ENCODE measurements at places on chromosomes 7 and 10. TPM values are rescaled to one million over a fixed set of nuclear protein-coding genes. Genes with fewer than 3 reads are reported as not detected.

GRCh38 chr7:123500878-123501489, 33.4 kb downstream of the IQUB start:
- no peak for DNase-seq
- H3K36me3 ChIP-seq: no peaks in the 10 kb centered on the region
- no peaks in the 10 kb centered on the region for H3K27me3 ChIP-seq
- H3K27ac ChIP-seq: peak overlapping the region; percentile 57
- no peak overlapping the region for H3K4me3 ChIP-seq

DNA sequence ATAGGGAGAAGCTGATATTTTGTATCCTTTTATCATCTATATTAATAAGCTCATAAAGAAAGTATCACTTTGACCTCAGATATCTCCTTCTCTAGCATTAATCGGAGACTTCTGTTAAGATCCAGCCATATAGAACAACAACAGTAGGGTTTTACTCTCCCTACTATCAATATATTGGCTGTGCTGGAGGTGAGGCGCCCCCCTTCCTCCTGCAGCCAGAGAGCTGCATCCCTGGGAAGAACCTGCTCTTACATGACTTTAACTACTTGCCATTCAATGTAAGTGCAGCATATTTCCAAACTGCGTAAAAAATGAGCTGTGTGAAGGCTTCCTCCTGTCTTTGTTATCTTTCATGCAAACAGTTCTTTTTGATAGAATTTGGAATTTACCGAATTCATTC, 247.8 kb downstream of the SDK1 start:
- H3K27ac ChIP-seq: no peak overlapping the region
- H3K4me3 ChIP-seq: no peak overlapping the region
- no peaks in the 10 kb centered on the region for H3K4me1 ChIP-seq
- H3K27me3 ChIP-seq: no peaks in the 10 kb centered on the region
- DNase-seq: no peak

- H3K4me3 ChIP-seq: no peak overlapping the region
- no peaks in the 10 kb centered on the region for H3K36me3 ChIP-seq
- no peaks in the 10 kb centered on the region for H3K27me3 ChIP-seq
- no peaks in the 10 kb centered on the region for H3K4me1 ChIP-seq
- no peak for DNase-seq
- H3K27ac ChIP-seq: no peak overlapping the region
These were observed 189.3 kb downstream of the ABCA13 start for GRCh38 chr7:48360574-48360973.

DNA sequence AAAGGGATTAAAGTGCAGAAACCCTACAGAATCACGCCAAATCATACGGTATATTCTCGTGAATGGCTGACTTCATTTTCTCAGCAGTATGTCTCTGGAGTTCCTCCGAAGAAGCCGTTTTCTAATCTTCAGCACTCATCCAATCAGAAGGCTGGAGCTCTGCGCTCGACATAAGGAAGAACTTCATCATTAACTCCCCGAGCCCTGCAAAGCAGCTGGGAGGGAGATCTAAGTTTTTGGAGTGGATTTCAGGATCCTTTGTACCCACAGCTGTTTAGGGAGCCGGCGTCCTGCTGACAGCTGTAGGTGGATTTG, 40.7 kb upstream of the SDK1 start:
- no peaks in the 10 kb centered on the region for H3K4me1 ChIP-seq
- no peaks in the 10 kb centered on the region for H3K36me3 ChIP-seq
- H3K4me3 ChIP-seq: peak overlapping the region; percentile 61
- H3K27me3 ChIP-seq: no peaks in the 10 kb centered on the region
- DNase-seq: peak; percentile 40

GRCh38 chr7:151249732-151250072, 1.2 kb upstream of the SMARCD3 start:
- H3K4me1 ChIP-seq: peaks cover 64% of the 10 kb centered on the region
- DNase-seq: peak; percentile 84
- no peaks in the 10 kb centered on the region for H3K27me3 ChIP-seq
- H3K4me3 ChIP-seq: peak overlapping the region; percentile 58
- no peaks in the 10 kb centered on the region for H3K36me3 ChIP-seq
- peak overlapping the region; percentile 85 for H3K27ac ChIP-seq

- no peak for DNase-seq
- no peaks in the 10 kb centered on the region for H3K36me3 ChIP-seq
- no peaks in the 10 kb centered on the region for H3K27me3 ChIP-seq
- peaks cover 5% of the 10 kb centered on the region for H3K4me1 ChIP-seq
These were observed 10.2 kb upstream of the IL2RA start for GRCh38 chr10:6072215-6072934.

DNA sequence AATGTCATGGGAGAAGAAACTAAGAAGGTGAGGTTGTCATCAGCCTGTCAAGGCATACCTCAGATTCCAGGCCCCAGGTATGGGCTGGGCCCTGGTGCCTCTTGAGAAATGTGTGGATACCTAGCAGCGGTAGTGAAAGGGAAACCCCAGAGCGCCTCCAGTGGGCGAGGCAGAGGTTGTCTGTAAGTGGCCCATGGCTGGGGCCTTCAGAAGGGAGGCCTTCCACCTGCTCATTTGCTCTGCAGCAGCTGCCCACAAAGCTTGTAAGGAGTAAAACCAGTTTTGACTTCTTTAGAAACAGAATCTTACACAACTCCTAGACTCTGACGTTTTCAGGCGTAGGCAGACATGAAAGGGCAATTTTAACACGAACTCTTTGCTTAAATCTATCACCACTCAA, 509.9 kb downstream of the PARD3 start:
- no peak overlapping the region for H3K4me3 ChIP-seq
- H3K27me3 ChIP-seq: no peaks in the 10 kb centered on the region
- no peak overlapping the region for H3K27ac ChIP-seq
- H3K36me3 ChIP-seq: no peaks in the 10 kb centered on the region
- H3K4me1 ChIP-seq: no peaks in the 10 kb centered on the region

- no peaks in the 10 kb centered on the region for H3K27me3 ChIP-seq
- H3K27ac ChIP-seq: no peak overlapping the region
- H3K36me3 ChIP-seq: no peaks in the 10 kb centered on the region
- DNase-seq: no peak
- H3K4me1 ChIP-seq: peaks cover 25% of the 10 kb centered on the region
These were observed 174.5 kb upstream of the KLF14 start for GRCh38 chr7:130908345-130909160.

- H3K4me1 ChIP-seq: no peaks in the 10 kb centered on the region
- H3K4me3 ChIP-seq: no peak overlapping the region
- H3K27ac ChIP-seq: no peak overlapping the region
- no peak for DNase-seq
- no peaks in the 10 kb centered on the region for H3K27me3 ChIP-seq
- H3K36me3 ChIP-seq: no peaks in the 10 kb centered on the region
These were observed 39.5 kb downstream of the LBX1 start for GRCh38 chr10:101189461-101190401.

DNA sequence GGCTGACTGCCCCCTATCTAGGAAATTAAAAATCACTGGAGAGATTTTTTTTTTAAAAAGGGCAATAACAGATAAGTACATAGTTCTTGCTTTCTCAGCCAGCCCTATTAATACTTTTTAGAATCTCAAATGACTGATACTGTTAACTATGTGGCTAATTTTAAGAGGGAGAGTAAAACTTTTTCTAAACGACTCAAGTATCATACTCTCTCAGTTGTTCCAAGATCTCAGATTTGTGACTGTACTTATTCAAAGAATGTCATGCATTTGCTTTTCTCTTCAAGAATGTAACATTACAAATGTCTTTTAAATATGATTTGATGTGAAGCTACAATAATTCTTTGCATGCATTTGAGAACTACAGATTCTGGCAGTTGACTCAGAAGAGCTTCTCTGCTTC, 55.4 kb upstream of the RAB11FIP2 start:
- no peaks in the 10 kb centered on the region for H3K36me3 ChIP-seq
- no peaks in the 10 kb centered on the region for H3K27me3 ChIP-seq
- no peaks in the 10 kb centered on the region for H3K4me1 ChIP-seq
- no peak overlapping the region for H3K4me3 ChIP-seq
- H3K27ac ChIP-seq: no peak overlapping the region

DNA sequence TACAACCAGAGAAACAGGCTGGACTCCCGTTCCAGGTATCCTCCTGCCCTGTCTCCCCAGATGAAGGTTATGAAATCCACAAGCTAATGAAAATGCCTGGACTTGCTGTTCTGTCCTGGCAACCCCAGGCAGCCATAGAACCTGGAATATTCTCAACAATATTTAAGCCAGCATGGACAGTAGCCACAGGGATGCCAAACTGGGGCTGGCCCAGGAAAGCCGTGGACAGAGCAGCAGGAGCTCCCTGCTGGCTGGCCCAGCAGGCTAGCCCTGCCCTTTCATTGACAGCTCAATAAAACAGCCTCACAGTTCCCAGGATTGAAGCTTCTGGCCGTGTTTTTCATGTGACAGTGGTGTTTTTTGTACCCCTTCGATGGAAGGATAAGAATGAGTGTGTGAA, 230.6 kb downstream of the BMPER start:
- no peak overlapping the region for H3K4me3 ChIP-seq
- no peaks in the 10 kb centered on the region for H3K27me3 ChIP-seq
- no peak overlapping the region for H3K27ac ChIP-seq
- H3K4me1 ChIP-seq: no peaks in the 10 kb centered on the region

DNA sequence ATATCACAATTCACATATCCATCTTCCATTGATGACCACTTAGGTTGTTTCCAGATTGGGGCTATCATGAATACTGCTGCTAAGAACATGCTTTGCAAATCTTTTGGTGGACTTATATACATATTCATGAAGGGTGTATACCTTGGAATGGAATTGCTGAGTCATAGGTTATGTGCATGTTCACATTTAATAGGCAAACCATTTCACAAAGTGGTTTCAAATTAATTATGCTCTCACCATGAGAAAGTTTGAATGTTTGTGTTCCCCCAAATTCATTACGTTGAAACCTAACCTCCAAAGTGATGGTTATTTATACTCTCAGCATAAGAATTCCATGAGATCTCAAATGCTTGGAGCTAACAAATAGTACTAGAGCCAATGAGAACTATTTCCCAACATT, 86.4 kb downstream of the VPS41 start:
- H3K4me1 ChIP-seq: peaks cover 4% of the 10 kb centered on the region
- no peak for DNase-seq
- no peaks in the 10 kb centered on the region for H3K36me3 ChIP-seq

- no peak for DNase-seq
- H3K27me3 ChIP-seq: no peaks in the 10 kb centered on the region
- peaks cover 17% of the 10 kb centered on the region for H3K4me1 ChIP-seq
- no peaks in the 10 kb centered on the region for H3K36me3 ChIP-seq
- H3K4me3 ChIP-seq: no peak overlapping the region
These were observed 188.5 kb downstream of the JAZF1 start for GRCh38 chr7:27992097-27992496.

GRCh38 chr7:116576350-116577319, 51.8 kb downstream of the CAV1 start:
- H3K4me1 ChIP-seq: no peaks in the 10 kb centered on the region
- H3K27ac ChIP-seq: no peak overlapping the region
- no peak for DNase-seq

- H3K27ac ChIP-seq: peak overlapping the region; percentile 9
- peak overlapping the region; percentile 65 for H3K4me3 ChIP-seq
- H3K27me3 ChIP-seq: no peaks in the 10 kb centered on the region
- H3K4me1 ChIP-seq: no peaks in the 10 kb centered on the region
These were observed 471 bp downstream of the PFKP start for GRCh38 chr10:3067859-3068179.

LIPF gene
- total RNA-seq: 0.81 TPM

ACHE gene
- 10.5 TPM for total RNA-seq

SORCS1 gene
- 4.6 TPM for total RNA-seq

MMP21 gene
- 0.31 TPM for total RNA-seq
